Hepatocyte (in vitro differentiated cells): ENCODE measurements at places on chromosomes 11 and 22. TPM values are rescaled to one million over a fixed set of nuclear protein-coding genes. Genes with fewer than 3 reads are reported as not detected.

GRCh38 chr11:116334596-116334995 lies 438.2 kb downstream of the BUD13 start:
- DNase-seq = no peak

GRCh38 chr11:1768141-1768469 lies 4.4 kb upstream of the CTSD start:
- DNase-seq = no peak

- DNase-seq = no peak
Observed at GRCh38 chr11:121611242-121611641, 158.5 kb upstream of the SORL1-AS1 start.

- DNase-seq = no peak
Observed at GRCh38 chr11:111455291-111456085, 56.7 kb downstream of the BTG4 start.

- no peak for DNase-seq
Observed at GRCh38 chr11:85822814-85823213, 11.9 kb upstream of the SYTL2 start.

DNA sequence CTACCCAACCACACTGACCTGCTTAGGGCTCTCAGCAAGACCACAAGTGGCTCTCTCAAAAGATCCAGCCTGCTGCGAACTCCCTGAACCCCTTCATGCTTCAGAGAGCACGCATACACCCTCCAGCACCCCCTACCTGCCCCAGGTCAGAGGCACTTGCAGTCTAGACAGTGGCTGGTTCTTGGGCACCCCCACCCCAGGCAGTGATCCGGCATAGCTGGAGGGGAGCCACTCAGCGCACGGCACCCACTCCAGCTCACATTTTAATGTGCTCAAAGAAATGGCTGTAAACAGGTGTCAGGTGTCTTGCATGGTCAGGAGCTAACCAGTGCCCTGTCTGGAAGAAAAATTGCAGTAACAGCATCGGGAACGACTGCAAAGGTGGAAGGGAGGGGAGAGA lies 140.8 kb downstream of the PKNOX2 start:
- DNase-seq = no peak

DNA sequence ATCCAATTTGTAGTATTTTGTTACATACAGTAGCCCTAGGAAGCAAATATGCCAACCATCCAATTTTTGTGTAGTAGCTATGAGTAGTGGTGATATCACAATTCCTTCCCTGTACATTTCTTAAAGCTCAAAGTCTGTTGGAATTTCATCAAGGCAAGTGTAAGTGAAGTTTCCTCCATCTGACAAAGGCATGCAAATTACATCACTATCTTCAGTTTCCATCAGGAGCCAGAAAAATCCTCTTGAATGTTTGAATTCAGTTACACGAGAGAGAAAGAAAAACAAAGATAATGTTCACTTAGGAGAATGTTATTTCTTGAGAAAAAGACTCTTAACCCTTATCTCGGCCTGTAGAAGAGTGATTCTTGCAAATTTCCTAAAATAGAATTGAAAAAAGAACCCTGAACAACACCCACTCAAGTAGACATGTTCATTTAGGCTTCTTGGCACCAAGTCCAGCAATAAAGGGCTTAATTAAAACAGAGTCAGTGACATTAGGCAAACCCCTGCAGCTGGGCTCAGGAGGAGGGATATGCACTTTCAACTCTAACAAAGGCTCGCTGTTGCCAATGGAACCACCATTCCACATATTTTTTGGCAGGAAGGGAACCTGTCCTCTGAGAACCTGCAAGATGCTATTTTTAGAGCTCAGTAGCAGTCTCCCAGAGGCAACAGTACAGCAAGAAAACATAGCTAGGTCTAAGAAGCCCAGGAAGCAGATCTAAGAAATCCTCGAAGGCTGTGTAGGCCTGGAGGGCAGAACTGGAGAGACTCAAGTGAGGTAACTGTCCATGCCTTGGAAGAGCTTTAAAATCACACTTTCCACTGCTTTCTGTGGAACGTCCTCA lies 144.6 kb downstream of the CCDC81 start:
- peak; percentile 32 for DNase-seq

- DNase-seq = peak; percentile 21
Observed at GRCh38 chr11:40029391-40029790, 1430.1 kb downstream of the LRRC4C start.

GRCh38 chr11:115761348-115761747 lies 257.1 kb upstream of the CADM1 start:
- DNase-seq = no peak

- no peak for DNase-seq
Observed at GRCh38 chr11:85823816-85824215, 12.9 kb upstream of the SYTL2 start.

DNA sequence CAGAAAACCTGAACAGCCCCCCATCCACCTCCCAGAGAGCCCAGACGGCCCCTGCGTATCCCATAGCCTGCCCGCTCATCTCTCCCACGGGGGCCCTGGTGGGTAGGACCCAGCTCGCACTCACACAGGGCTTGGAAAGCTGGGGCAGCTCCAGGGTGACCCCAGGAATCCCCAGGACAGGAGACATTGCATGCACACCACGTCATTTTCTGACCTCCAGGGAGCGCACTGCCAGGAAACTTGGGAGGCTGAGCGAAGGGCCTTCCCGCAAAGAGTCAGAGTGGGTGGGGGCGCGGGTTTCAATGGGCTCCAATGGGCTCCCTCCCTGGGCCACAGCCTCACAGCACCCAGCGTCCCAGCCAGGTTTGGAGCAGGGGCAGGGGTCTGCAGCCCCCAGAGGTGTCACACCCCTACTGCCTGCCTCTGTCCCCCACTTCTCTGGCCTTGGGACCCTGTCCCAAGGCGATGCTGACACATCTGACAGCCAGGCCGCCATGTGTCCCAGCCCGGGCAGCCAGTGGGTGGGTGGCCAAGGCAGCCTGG lies 8.2 kb upstream of the SYT8 start:
- DNase-seq = no peak

GRCh38 chr11:105734426-105734825 lies 124.6 kb downstream of the GRIA4 start:
- DNase-seq = peak; percentile 23

DNA sequence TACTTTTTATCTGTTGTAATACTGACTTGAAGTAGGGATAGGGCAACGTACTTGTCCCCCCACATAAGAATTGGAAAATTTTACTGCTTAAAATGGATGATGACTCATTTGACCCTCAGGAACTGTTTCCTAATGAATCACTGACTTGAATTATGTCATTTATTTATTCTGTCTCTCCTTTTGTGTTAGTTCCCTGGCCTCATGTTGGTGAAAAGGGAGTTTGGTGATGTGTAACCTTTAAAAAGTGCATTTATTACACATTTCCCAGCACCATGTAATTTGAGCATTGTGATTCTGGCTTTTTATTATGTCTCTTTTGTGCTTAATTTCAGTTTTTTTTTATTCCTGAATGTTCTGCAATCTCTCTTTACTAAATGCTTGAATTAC lies 20.3 kb upstream of the PGM2L1 start:
- DNase-seq = peak; percentile 19

DNA sequence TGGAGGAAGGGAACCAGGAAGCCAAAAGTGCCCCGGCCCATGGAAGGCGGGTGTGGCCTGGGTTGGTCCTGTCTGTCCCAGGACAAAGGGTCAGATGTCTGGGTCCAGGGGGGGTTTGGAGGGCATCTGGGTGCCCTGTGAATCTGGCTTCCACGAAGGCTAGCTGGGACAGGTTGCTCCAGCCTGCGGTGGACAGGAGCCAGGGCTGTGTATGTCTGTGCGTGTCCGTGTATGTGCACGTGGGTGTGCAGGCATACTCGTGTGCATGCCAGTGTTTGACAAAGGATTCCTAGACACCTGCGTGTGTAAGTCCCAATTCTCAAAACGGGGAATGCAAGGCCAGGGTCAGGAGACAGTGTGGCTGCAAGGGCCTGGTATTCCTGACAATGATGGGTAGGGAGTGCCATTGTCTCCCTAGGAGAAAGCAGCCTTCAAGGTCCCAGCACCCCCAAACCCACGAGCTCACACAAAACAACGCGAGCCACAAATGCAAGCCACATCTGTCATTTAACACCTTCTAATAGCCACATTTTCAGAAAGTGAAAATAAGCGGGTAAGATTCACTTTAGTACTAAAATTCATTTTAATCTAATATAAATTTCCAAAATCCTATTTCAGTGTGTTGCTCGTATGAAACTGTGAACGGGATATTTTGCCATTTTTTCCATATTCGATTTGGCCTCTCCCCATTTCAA lies 78.4 kb upstream of the WNT7B start:
- DNase-seq = no peak

DNA sequence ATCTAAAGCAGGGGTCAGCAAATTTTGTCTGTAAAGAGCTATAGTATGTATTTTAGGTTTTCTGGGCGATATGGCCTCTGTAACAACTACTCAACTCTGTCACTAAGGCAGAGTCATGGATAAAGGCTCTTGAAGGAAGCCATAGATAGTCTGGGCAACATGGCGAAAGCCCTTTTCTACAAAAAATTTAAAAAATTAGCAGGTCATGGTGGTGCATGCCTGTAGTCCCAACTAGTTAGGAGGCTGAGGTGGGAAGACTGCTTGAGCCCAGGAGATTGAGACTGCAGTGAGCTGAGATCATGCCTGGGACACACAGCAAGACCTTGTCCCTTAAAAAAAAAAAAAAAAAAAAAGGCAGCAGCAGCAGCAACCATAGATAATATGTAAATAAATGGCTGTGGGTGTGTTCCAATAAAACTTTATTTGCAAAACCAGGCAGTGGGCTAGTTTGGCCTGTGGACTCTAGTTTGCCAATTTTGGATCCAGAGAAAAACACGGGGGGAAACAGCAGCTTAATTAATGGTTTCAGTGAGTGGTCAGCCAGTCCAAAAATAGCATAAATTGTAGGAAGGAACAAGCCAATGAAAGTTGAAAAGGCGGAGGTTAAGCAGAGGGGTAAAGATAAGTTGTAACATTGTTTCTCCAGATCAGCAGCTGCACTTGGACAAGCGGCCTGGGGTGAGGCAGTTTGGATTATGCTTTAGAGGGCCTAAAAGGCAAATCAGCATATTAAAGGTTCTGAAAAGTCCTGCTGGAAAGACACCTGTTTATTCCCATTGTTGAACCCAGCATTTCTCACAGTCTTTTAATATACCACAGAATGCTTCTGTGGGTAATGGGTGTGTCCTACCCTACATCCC lies 62.6 kb downstream of the KIAA1671 start:
- DNase-seq = no peak

The SLC22A12 gene
- not detected in 2 replicates for total RNA-seq

The MISFA gene
- 1.8 TPM in 1 of 2 replicates, not detected in the other for total RNA-seq
